ENCODE measurements at places on chromosomes 2 and 18. TPM values are rescaled to one million over a fixed set of nuclear protein-coding genes. Genes with fewer than 3 reads are reported as not detected.

GRCh38 chr2:17104454-17104853 is 413.8 kb downstream of the RAD51AP2 start:
- peak; percentile 39 for DNase-seq

The GMPPA gene
- total RNA-seq: 43.1 TPM

DNA sequence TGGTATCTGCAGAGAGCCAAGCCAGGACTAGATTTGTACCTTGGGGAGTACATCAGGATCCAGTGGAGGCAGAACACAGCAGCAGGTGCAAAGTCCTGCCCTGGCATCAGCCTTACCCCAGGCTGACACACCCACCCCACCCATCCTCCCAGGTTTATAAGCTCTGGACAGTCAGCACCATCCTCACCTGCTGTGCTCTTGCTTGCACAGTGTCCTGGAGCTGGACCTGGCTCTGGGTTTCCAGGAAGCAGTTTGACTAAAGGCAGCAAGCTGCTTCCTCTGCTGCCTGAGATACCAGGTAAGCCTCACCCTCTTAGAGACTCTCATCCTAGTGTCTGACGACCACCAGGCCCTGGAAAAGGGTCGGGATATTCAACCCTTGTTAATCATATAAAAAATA is at the start of gene SULT1C3:
Gene SULT1C3 (plus strand): TSS at position 183 of the 400 bp plus-strand sequence. CDS start 7,227 bp downstream, outside the sequence.
- DNase-seq: no peak

DNA sequence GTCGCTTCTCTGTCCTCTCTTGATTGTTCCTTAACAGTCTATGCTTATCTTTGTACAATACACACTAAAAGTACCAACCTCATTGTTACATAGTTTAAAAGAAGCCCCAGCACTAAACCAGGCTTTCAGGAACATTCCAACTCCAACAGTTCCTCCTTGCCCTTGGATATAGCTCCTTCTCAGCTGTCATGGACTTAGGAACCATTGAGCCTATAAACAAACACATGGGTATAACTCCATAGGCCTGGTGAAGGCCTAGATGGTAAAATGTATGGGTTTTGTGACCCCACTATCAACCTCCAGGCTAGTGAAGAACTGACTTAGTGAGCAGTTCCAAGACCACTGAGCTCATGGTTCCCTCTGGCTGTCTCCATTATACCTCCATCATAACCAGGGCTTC is 74.8 kb upstream of the SLC39A10 start:
- DNase-seq: no peak

The HOXD10 gene
- not detected for total RNA-seq

DNA sequence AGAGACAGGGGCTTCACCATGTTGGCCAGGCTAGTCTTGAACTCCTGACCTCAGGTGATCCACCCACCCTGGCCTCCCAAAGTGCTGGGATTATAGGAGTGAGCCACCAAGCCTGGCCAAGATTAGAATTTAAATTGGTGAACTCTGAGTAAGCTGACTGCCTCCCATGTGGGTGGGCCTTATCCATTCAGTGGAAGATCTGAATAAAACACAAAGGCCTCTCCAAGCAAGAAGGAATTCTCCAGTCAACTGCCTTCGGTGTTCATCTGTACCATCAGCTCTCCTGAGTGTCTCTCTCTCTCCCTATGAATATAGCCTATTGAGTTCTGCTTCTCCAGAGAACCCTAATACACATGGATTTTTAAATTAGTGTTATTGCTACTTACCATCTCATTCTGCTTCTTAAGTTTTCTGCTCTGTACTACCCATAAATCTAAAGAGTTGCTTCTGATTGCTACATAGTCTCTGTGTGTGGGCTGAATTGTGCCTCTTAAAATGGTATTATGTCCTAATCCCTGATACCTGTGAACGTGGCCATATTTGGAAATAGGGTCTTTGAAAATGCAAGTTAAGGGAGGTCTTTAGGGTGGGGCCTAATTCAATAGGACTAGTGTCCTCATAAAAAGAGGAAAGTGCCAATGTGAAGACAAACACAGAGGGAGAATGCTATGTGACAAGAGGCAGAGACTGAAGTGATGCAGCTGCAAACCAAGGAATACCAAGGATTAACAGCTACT is 36.3 kb downstream of the FBXO11 start:
- DNase-seq: no peak

GRCh38 chr2:6024784-6025183 is 332.6 kb downstream of the SOX11 start:
- DNase-seq: no peak

GRCh38 chr2:238091436-238092060 is 8.6 kb upstream of the ESPNL start:
- no peak for DNase-seq
